ENCODE measurements at places on chromosomes 13 and 19.

DNA sequence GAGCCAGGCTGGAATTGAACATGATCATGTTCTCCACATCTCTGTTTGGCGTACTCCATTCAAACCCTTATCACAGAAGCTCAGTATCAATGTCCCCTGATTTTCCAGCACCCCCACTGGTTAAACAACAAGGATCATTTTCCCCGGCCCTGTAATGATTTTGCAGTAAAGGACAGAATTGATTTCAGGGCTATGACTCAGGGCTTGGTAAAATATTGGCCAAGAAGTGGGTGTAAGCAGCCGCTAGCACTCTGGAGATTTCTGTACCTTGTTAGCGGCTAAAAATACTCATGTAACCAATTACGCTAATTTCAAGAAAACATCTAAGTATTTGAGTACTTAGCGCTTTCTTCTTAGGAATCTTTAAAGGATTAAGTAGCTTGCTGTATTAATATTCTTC, 69.5 kb upstream of the FNDC3A start:
- no peak for DNase-seq
- no peak overlapping the region for H3K4me3 ChIP-seq
- H3K36me3 ChIP-seq: no peaks in the 10 kb centered on the region
- peaks cover 8% of the 10 kb centered on the region for H3K4me1 ChIP-seq

DNA sequence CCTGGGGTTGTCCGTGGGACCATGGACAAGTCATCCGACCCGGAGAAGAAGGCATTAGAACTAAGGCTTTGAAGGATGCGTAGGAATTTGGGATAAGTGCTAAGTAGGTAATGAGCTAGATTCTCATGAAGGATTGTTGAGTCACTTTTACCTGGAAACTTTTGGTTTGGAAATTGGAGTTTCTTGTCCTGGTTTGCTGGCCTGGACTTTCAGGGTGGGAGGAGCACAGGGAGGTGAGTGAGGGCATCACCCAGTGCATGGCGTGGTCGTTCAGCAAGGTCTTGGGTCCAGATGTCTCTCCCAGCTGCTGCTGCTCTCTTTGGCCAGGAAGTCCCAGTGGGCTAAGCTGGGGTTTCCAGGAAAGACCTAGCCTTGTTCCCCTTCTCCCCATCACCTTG, 7.6 kb downstream of the NFIC start:
- H3K36me3 ChIP-seq: no peaks in the 10 kb centered on the region
- no peaks in the 10 kb centered on the region for H3K27me3 ChIP-seq
- no peak overlapping the region for H3K4me3 ChIP-seq
- no peak for DNase-seq

GRCh38 chr19:18870531-18871172, 25.3 kb downstream of the CERS1 start:
- no peaks in the 10 kb centered on the region for H3K36me3 ChIP-seq
- H3K27me3 ChIP-seq: no peaks in the 10 kb centered on the region
- H3K27ac ChIP-seq: no peak overlapping the region
- no peaks in the 10 kb centered on the region for H3K4me1 ChIP-seq

DNA sequence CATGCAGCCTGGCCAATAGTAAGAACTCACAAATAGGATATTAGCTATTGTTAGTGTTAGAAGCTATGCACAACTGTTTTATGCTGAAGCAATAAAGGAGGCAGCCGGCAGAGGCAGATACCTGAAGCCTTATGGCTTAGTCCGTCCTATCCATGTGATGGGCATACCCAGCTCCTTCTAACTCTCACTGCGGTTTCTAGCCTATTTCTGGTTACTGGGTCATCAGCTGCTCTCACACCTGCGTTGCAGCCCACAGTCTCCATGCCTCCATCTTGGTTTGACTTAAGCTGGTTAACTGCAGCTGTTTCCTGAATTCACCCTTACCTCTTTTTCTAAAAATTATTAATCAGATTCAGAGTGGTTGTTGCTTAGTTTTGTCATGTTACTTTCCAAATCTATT, 40.5 kb upstream of the CNMD start:
- DNase-seq: no peak
- H3K4me1 ChIP-seq: no peaks in the 10 kb centered on the region
- no peak overlapping the region for H3K4me3 ChIP-seq
- no peak overlapping the region for H3K27ac ChIP-seq
- no peaks in the 10 kb centered on the region for H3K36me3 ChIP-seq

GRCh38 chr13:98585398-98585754, 8.5 kb upstream of the STK24 start:
- H3K27me3 ChIP-seq: no peaks in the 10 kb centered on the region
- no peak overlapping the region for H3K4me3 ChIP-seq
- H3K4me1 ChIP-seq: peaks cover 4% of the 10 kb centered on the region
- H3K36me3 ChIP-seq: no peaks in the 10 kb centered on the region
- H3K27ac ChIP-seq: no peak overlapping the region
- no peak for DNase-seq

DNA sequence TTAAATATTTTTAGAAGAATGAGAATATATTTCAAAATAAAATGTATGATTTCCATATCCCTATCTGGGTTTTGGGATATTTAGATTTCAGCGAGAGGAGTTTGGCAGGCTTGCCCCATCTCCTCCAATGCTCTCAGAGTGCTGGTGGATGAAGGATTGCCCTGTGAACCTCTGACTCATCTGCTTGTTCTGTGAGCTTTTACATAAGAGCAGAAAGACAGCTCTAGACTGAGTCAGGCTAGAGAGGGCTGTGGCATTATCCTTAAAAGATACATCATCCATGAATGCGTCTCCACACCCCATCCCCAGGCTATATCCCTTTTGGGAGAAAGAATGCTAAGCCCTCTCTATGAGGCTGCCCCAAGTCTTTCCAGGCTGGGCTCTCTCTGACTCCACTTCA, 190.6 kb downstream of the TUBA3C start:
- no peaks in the 10 kb centered on the region for H3K27me3 ChIP-seq
- no peaks in the 10 kb centered on the region for H3K4me1 ChIP-seq
- DNase-seq: no peak
- H3K36me3 ChIP-seq: no peaks in the 10 kb centered on the region
- H3K27ac ChIP-seq: no peak overlapping the region

DNA sequence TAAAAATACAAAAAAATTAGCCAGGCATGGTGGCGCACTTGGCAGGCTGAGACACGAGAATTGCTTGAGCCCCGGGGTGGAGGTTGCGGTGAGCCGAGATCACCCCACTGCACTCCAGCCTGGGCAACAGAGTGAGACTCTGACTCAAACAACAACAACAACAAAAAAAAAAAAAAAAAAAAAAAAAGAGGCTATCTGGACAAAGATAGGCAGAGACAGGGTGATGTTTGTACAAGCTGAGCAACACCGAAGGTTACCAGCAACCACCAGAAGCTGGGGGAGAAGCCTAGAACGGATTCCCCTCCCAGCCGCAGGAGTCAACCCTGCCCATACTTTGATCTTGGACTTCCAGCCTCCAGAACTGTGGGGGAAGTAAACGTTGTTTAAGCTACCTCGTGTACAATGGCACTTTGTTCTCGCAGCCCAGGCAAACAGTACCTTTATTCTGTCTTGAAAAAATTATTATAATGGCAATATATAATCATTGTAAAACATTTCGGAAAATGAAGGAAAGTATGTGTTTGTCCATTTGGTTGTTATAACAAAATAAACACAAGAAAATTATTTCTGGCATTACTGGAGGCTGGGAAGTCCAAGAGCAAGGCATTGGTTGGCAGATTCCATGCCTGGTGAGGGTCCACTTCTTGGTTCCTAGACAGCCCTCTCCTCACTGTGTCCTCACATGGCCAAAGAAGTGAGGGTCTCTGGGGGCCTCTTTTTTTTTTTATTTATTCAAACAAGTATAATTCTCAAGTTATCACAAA, 39.8 kb upstream of the LATS2 start:
- H3K36me3 ChIP-seq: no peaks in the 10 kb centered on the region
- no peak for DNase-seq
- H3K27me3 ChIP-seq: no peaks in the 10 kb centered on the region
- H3K27ac ChIP-seq: no peak overlapping the region
- no peak overlapping the region for H3K4me3 ChIP-seq

- DNase-seq: no peak
- no peak overlapping the region for H3K4me3 ChIP-seq
- no peak overlapping the region for H3K27ac ChIP-seq
These were observed 62.7 kb upstream of the CSNK1A1L start for GRCh38 chr13:37168151-37168550.

- H3K4me3 ChIP-seq: no peak overlapping the region
- H3K4me1 ChIP-seq: peaks cover 4% of the 10 kb centered on the region
- H3K27me3 ChIP-seq: no peaks in the 10 kb centered on the region
- DNase-seq: peak; percentile 54
These were observed 506.2 kb downstream of the FGF9 start for GRCh38 chr13:22176968-22177520.

DNA sequence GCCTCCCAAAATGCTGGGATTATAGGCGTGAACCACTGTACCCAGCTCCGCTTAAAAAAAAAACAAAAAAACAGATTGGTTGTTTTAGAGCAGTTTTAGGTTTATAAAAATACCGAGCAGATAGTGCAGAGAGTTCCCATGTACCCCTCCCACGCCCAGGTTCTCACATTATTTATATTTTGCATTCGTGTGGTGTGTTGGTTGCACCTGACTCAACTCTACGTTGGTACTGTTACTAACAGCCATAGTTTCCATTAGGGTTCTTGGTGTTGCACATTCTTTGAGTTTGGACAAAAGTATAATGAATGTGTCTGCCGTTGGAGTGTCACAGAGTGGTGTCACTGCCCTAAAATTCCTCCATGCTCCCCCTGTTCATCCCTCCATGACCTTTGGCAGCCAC, 29.1 kb downstream of the MYO9B start:
- DNase-seq: no peak
- peaks cover 31% of the 10 kb centered on the region for H3K4me1 ChIP-seq
- H3K27ac ChIP-seq: no peak overlapping the region

GRCh38 chr13:99185606-99186005, 15.0 kb upstream of the UBAC2 start:
- no peak overlapping the region for H3K27ac ChIP-seq
- no peaks in the 10 kb centered on the region for H3K36me3 ChIP-seq
- no peak overlapping the region for H3K4me3 ChIP-seq
- H3K4me1 ChIP-seq: no peaks in the 10 kb centered on the region
- no peaks in the 10 kb centered on the region for H3K27me3 ChIP-seq
- no peak for DNase-seq

GRCh38 chr19:850221-850978, 1.7 kb upstream of the ELANE start:
- H3K4me1 ChIP-seq: peaks cover 10% of the 10 kb centered on the region
- no peaks in the 10 kb centered on the region for H3K36me3 ChIP-seq
- peak; percentile 96 for DNase-seq
- H3K4me3 ChIP-seq: peak overlapping the region; percentile 21
- H3K27me3 ChIP-seq: peaks cover 14% of the 10 kb centered on the region

DNA sequence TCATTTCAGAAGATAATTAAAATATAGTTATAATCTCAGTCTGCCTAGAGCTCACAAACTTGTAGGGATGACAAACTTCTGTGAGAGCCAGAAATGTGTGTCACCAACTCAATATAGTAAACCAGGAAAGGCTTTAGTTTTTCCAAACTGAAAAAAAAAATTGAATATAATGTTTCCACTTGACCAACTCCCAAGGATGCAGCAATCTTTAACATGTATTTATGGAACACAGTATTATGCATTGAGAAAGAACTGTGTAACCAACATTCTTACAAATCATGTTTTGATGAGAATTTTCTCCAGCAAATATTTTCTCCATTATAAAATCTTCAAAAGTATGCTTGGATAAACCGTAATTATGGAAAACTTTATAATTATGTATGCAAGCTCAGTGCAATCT, 50.1 kb upstream of the KLF12 start:
- H3K4me1 ChIP-seq: no peaks in the 10 kb centered on the region
- no peak for DNase-seq
- H3K27me3 ChIP-seq: no peaks in the 10 kb centered on the region

DNA sequence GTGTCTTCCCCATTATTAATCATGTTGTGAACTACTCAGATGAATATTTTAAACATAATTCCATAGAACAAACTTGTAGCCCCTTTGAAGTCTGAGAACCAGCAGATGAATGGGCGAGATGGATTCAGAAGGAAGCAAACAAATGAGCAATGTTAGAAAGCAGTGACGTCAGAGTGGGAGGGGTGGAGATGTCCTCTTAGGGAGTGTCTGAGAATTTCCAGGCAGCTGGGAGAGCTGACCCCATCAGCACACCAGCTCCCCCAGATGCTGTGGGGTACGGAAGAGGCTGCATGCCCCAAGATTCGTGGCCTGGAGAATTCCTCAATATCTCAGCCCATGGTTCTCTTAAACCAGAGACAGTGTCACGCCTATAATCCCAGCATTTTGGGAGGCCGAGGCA, 68.6 kb downstream of the DPF1 start:
- H3K4me3 ChIP-seq: no peak overlapping the region

All from adrenal gland (tissue), 19 donors.